ENCODE measurements at places on chromosomes 4 and X. TPM values are rescaled to one million over a fixed set of nuclear protein-coding genes. Genes with fewer than 3 reads are reported as not detected.

- DNase-seq = no peak
Measured at GRCh38 chr4:37268319-37268718, 23.8 kb downstream of the NWD2 start.

GRCh38 chrX:20477836-20478524, 211.3 kb upstream of the RPS6KA3 start:
- no peak for DNase-seq

GRCh38 chrX:67610282-67610681, 66.5 kb downstream of the AR start:
- no peak for DNase-seq

DNA sequence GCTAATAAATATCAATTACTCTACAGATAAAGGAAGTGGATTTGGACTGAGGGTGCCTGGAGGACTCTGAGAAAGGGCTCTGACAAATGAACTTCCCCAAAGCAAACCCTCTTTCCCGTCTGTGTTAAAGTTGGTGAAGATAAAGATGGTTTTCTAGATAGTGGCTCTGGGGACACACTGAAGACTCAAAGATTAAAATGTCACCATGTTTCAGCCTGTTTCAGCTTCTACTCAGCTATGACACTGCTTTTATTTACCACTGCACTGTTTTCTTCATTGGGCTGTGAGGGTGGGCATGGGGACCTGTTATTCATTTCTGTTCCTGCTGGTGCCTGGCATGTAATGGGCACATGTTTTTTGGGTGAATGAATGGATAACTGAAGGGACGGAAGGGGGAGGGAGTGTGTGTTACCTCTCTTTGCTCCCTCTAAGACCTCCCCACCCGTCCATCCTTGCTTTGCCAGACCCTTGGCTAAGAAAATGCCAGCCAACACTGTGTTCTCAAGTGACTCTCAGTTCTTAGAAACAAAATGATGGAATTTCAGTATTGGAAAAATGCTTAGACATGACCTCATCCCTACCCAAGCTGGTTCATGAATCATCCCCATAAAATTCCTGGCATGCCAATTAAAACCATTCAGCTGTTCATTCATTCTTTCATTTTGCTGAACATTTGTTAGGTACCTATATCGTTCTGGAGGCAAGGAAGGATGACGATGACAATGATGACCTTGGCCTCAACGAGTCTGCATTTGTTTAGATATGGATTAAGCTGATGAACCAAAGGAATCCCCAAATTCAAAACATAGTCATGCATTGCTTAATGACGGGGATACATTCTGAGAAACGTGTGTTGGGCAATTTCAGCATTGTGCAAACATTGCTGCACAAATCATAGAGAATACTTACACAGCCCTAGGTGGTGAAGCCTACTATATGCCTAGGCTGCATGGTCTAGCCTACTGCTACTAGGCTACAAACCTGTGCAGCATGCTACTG, 13.4 kb upstream of the STK32B start:
- DNase-seq = peak; percentile 95

- DNase-seq = no peak
Measured at GRCh38 chr4:79247695-79248394, 78.0 kb downstream of the NAA11 start.

DNA sequence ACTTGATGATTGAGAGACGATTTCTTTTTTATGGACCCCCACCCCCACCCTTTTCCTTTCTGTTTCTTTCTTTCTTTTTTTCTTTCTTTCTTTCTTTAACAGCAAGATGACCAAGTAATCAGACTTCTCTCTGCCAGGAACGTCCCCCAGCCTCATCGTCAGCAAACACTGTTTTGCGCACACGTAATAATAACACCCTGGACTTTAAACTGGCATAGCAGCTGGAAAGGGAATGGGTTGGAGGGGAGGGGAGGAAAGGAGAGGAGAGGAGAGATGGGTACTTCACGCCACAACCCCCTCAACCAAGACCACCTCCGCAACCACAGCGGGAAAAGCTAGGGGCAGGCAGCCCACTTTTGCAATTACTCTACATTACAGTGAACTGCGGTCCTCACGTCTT, 1.1 kb downstream of the GABRA2 start:
- DNase-seq = no peak

GRCh38 chr4:92304121-92304520, 355 bp downstream of the GRID2 start:
- DNase-seq = peak; percentile 2

GRCh38 chr4:107870916-107871786, 46.4 kb downstream of the SGMS2 start:
- DNase-seq = no peak

The SLC10A3 gene
- total RNA-seq = 14.0 TPM

DNA sequence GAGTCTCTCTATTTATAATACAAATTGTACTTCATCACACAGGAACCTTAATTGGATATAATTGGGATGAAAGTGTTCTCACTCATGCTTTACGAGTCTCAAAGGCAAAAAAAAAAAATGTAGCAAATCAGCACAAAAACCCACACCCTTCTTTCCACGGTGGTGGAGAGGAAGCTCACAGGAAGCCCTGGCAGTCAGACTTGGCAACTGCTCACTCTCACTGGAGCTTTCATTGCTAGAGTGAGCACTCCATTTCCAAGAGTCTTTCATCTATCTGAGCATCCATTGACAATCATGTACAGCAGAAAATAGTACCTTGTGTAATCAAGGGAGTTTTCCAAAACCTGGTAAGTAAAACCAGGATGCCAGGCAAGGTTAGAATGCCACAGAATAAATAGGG, 2159.4 kb upstream of the AGA start:
- no peak for DNase-seq

The S100P gene
- total RNA-seq = not detected

The GAGE12G gene
- total RNA-seq = not detected

- DNase-seq = no peak
Measured at GRCh38 chr4:2861631-2862436, 18.2 kb downstream of the ADD1 start.

GRCh38 chr4:4499438-4500123, 42.3 kb downstream of the STX18 start:
- DNase-seq = no peak

DNA sequence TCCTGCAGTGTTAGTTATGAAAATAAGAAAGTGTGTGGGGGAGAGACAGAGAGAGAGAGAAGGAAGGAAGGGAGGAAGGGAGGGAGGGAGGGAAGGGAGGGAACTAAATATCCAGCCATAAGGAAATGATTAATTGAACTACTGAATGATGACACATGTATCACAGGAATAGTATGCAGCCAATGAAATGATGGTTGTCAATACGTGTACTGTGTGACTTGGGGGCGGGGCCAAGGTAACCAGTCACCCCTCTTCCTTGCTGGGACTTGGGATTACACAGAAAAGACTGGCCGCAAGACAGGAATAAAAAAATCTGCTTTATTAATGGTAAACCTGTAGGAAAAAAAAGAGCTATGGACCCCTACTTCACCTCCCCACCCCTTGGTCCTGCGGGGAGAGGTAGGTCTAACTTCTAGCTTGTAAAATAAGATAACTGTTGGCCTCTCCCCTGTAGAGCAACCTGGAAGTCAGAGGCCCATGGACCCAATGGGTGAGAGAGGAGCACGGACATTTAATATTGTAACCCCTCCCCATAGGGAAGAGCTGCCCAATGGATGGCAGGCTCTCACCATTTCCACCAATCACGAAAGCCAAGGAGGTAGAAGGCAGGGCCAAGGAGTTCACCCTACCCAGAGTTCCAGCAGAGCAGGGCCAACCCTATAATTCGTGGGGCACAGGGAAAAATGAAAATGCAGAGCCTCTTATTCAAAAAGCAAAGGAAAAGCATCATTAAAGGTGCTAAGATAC, 7.4 kb downstream of the PPP2R2C start:
- peak; percentile 47 for DNase-seq

The TLL1 gene
- 10.3 TPM for total RNA-seq

GRCh38 chr4:73874386-73874785, 5.2 kb downstream of the CXCL1 start:
- no peak for DNase-seq

Data from Caki2 (cell line).